Thymus (tissue), 14 donors: ENCODE measurements at places on chromosomes 16 and 17. TPM values are rescaled to one million over a fixed set of nuclear protein-coding genes. Genes with fewer than 3 reads are reported as not detected.

- H3K4me1 ChIP-seq, result peaks cover 31% of the 10 kb centered on the region
- H3K27me3 ChIP-seq, result peaks cover 28% of the 10 kb centered on the region
These were observed 3.9 kb downstream of the TSPOAP1 start for GRCh38 chr17:58324409-58325288.

- H3K27ac ChIP-seq, result peak overlapping the region; percentile 60
- H3K36me3 ChIP-seq, result no peaks in the 10 kb centered on the region
- H3K4me1 ChIP-seq, result peaks cover 11% of the 10 kb centered on the region
- DNase-seq, result no peak
These were observed 647 bp downstream of the VAC14 start for GRCh38 chr16:70800311-70800710.

DNA sequence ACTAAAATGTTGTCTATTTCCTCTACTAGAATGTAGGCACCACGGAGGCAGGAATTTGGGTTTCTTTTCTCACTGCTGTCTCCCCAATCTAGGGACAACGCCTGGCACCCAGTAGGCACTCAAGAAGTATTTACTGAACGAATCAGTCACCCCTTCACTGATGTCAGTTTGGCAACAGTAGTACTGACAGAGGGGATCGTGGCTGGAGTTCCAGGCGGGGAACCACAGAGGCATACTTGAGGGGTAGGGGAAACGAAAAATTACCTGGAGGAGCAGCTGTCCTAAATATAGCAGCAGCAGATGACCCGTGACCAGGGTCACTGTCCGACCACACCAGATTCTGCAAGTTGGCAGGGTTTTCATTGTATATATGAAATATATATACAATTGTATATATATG, 33.3 kb downstream of the TRIM25 start:
- no peaks in the 10 kb centered on the region for H3K4me1 ChIP-seq
- DNase-seq, result no peak
- peaks cover 4% of the 10 kb centered on the region for H3K36me3 ChIP-seq
- H3K4me3 ChIP-seq, result no peak overlapping the region

The GCGR gene
- total RNA-seq, result 0.05 TPM

The NR1D1 gene
- 0.85 TPM for total RNA-seq

The ITGB4 gene
- 4.3 TPM for total RNA-seq

DNA sequence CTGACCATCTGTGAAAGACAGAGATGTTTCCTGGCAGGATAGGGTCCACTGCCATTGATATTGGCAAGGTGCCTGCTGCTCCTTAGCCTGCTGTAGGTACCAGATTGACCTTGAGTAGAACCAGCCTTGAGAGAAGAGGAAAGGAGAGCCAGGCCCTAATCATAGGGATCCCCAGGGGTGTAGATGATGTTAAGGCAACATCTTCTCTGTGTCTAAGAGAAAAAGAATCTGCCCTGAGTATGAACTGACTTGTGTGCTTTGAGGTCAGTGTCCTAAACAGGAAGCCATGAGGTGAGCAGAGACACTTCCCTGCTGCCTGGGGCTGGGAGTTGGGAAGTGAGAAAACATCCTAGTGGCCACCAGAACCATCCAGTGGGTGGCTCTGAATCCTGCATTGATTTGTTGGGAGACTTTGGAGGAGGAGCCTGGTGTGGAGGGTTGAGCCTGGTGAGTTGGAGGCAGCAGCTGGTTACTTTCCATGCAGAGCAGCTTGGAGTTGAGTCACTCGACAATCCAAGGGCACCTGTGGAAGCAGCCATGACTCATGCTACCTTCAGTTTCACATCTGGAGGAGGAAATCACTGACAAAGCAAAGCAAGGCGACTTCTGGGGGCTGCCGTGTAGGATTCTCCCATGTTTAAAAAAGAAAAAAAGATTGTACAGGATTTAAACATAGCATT, 47.8 kb downstream of the BMERB1 start:
- no peaks in the 10 kb centered on the region for H3K36me3 ChIP-seq
- no peaks in the 10 kb centered on the region for H3K4me1 ChIP-seq
- H3K4me3 ChIP-seq, result no peak overlapping the region
- H3K27ac ChIP-seq, result no peak overlapping the region

- peak overlapping the region; percentile 79 for H3K27ac ChIP-seq
- no peaks in the 10 kb centered on the region for H3K27me3 ChIP-seq
- no peaks in the 10 kb centered on the region for H3K36me3 ChIP-seq
- peaks cover 34% of the 10 kb centered on the region for H3K4me1 ChIP-seq
- peak overlapping the region; percentile 74 for H3K4me3 ChIP-seq
These were observed 661 bp downstream of the TEX2 start for GRCh38 chr17:64262198-64262999.

The CPPED1 gene
- 4.0 TPM for total RNA-seq

The KRT14 gene
- total RNA-seq, result 20.7 TPM

DNA sequence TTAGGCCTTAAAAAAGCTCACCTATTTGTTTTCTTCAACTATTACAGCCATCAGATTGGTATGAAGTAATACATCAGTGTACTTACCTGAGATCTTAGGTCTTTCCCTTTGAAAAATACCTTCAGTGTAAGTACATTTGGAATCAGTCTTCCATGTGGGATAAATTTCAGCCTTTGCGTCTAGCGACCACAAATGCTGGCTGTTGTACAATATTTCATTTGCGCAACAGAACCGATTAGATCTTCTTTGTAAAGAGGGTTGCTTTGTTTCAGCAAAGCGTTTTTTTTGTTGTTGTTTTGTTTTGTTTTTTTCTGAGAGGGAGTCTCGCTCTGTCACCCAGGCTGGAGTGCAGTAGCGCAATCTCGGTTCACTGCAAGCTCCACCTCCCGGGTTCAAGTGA, 394.0 kb downstream of the CPPED1 start:
- no peak overlapping the region for H3K27ac ChIP-seq
- H3K4me3 ChIP-seq, result no peak overlapping the region
- H3K36me3 ChIP-seq, result peaks cover 4% of the 10 kb centered on the region
- no peaks in the 10 kb centered on the region for H3K27me3 ChIP-seq
- H3K4me1 ChIP-seq, result peaks cover 7% of the 10 kb centered on the region

DNA sequence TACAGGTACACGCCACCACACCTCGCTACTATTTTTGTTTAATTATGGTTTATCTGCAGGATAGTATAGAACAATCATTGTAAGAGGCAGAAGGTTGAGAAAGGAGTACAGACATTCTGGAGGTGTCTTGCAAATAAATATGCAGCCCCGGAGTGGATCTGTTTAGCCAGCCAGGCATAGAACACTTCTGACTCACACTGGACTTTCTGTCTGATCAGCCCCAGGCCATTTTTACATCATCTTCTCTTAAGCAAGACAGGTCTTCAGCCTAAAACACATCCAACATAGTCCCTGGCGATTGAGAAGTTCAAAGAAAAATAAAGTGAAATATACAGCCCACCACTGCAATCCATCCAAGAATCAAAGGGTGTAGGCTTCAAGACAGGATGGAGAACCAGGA, 81.4 kb downstream of the XYLT1 start:
- H3K36me3 ChIP-seq, result no peaks in the 10 kb centered on the region
- no peak overlapping the region for H3K27ac ChIP-seq
- H3K27me3 ChIP-seq, result no peaks in the 10 kb centered on the region
- H3K4me3 ChIP-seq, result no peak overlapping the region
- DNase-seq, result no peak

DNA sequence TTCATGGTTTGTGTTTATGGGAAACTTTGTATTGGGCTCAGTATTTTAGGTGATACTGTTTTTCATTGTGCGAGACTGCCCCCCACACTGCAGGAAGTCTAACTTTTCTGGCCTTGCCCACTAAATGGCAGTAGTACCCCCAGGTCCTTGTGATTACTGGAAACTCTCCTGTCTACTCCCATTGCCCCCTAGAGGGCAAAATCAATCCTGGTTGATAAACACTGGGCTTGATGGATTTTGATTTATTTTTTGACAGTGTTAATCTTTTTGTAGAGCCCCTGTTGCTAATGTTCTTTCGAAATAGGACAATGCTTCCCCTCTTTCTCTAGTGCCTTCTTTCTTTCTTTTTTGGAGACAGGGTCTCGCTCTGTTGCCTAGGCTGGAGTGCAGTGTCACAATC, 15.5 kb downstream of the METTL9 start:
- no peak overlapping the region for H3K27ac ChIP-seq
- peaks cover 2% of the 10 kb centered on the region for H3K4me1 ChIP-seq
- H3K27me3 ChIP-seq, result no peaks in the 10 kb centered on the region

The WSCD1 gene
- total RNA-seq, result 5.1 TPM
